ENCODE measurements at places on chromosomes 2 and 18.
A peak's percentile ranks its signal among the peaks of the same experiment; 100 is the strongest.

- DNase-seq = no peak
Measured at GRCh38 chr2:219844401-219845091, 217.1 kb downstream of the SLC4A3 start.

- DNase-seq = no peak
Measured at GRCh38 chr2:157262248-157262647, 4.7 kb downstream of the GALNT5 start.

DNA sequence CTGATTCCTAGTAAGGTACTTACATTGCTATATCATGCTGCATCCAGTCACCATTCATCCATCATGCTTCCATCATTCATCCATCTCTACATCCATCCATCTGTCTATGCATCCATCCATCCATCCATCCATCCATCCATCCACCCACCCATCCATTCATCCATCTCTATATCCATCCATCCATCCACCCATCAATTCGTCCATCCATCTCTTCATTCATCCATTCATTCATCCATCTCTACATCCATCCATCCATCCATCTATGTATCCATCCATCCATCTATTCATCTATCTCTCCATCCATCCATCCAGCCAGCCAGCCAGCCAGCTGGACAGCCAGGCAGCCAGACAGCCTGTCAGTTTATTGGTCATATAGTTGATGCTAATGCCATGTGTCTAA, 20.7 kb downstream of the PRKCE start:
- no peak for DNase-seq

DNA sequence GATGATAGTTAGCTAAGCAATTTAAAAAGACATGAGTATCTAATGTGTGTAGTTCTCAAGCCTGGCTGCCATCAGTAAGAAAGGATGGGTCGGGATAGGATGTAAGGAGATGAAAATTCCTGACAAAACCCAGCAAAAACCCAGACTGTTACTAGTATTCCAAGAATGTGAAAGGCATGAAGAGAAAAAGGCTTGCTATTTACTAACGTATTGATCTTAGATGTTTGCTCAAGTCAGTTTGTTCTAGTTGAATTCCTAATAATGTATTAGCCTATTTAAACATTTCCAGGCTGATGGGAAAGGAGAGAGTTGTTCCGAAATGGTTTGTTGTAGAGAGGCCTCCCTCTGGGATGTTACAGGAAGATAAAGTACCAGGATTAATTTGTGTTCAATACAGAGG, 88.2 kb downstream of the ZNF532 start:
- no peak for DNase-seq

GRCh38 chr2:43604674-43605073, 8.8 kb upstream of the THADA start:
- no peak for DNase-seq

- DNase-seq = no peak
Measured at GRCh38 chr2:197800091-197800490, 4.3 kb upstream of the PLCL1 start.

DNA sequence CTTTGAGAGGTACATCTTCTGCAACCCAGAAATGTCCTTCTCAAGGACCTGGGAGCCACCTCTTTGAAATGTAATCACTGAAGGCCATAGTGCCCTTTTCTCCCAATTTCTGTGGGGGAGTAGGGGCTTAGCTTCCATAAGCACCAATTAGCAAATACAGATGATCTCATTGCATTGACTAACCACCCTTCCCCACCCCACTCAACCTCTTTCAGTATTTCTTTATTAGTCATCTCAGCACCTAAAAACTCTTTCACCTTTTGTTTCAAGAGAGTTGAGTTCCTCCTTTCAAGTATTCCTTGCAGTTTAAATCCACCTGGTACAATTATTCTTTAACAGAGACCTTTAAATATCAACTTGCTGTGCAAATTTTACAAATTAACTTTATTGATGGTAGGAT, 1011.8 kb upstream of the CDH2 start:
- no peak for DNase-seq

DNA sequence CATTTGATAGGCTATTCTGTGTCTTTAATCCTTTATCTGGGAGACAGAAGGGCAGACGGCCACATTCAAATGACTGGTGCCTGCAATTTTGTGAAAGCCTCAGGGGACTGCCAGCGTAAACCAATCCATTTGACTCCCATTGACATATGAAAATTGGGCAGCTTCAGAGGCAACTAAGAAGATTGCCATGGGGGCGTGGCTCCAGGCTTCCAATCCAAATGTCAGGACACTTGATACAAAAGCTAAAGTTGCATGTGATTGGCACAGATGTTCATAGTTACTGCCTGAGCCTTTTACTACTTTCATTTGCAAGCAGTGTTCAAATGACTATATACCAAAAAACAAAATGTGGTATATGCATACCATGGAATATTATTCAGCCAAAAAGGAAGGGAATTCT, 42.0 kb downstream of the SPC25 start:
- peak; percentile 64 for DNase-seq

DNA sequence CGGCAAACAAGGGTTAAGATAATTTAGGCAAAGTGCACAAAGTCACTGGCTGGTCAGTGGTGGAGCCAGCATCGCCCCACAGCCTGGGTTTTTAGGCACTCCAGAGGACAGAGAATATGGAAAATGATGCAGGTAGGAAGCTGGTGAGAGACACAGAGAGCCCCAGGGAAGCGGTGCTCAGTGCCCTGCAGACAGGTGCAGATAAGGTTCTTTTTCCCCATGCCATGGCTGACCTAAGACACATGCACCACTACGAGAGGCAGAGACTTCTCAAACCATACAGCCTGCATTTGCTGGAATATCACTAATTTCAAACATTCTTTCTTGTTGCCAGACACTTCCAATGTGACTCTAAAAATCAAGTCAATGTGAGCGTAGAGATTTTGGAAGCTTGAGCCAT, 205.7 kb upstream of the APCDD1 start:
- DNase-seq = no peak

DNA sequence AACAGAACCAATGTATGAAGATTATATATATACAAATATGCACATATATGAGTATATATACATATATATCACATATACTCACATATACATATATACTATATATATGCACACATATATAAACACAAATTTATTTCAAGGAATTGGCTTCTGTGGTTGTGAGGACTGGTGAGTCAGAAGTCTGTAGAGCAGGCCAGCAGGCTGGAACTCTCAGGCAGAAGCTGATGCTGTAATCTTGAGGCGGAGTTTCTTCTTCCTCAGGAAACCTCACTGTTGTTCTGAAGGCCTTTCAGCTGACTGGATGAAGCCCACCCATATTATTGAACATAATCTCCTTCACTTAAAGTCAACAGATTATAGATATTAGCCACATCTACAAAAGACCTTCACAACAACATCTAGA, 143.9 kb upstream of the CREB1 start:
- DNase-seq = no peak

GRCh38 chr2:46812361-46813019, 103.1 kb downstream of the MCFD2 start:
- no peak for DNase-seq

DNA sequence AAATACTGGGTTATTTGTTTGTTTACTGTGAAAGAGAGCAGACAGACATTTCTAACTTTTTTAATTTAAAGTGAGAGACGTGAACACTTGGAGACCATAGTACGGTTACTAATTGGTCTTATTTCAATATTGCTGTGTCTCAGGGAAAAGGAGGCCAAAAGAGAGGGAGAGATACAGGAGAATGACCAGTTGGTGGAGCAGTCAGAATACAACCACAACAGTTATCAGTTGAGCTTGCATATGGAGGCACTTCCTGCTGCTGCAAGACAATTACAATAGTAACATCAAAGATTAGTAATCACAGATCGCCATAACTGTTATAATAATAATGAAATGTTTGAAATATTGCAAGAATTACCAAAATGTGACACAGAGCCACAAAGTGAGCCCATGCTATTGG, 58.2 kb downstream of the TWSG1 start:
- no peak for DNase-seq

- DNase-seq = no peak
Measured at GRCh38 chr2:142542431-142542910, 335.0 kb upstream of the KYNU start.

- no peak for DNase-seq
Measured at GRCh38 chr2:26298638-26299393, 47.1 kb upstream of the SELENOI start.

DNA sequence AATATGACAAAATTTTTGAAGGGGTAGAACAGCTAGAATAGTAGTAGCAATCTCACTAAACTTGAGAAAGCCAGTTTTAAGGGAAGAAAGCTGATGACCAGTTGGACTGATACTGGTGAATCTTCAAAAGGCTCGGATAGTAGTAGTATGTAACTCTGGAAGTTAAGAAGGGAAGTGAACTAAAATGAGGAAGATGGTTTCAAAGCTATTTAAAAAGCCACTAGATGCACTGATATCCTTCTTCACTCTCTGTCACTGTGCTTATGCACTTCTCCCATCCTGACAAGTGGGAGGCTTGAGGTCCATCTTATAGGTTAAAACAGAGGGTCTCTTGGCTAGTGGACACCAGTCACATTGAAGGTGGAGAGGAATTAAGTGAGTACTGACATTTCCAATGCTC, 141.1 kb downstream of the NCOA1 start:
- DNase-seq = no peak

DNA sequence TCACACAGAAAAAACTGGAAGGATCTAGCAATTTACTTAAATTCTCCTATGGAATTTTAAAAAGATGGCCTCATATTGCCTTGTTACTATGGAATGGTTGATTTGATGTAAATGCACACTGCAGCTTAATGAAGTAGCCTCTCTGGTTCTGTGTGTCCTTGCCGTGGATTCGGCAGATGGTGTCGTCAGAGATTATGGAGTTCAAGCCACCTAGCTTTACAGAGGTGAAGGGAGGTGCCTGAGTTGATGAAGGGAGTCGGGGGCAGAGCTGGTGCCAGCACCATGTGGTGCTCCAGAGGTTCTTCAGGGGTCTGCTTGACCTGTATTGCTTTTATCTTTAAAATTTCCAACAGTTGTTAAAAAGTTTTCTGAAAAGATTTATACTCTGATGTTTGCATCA, 48.8 kb downstream of the ASAP2 start:
- no peak for DNase-seq

- no peak for DNase-seq
Measured at GRCh38 chr2:176280156-176280555, 10.9 kb downstream of the MTX2 start.

DNA sequence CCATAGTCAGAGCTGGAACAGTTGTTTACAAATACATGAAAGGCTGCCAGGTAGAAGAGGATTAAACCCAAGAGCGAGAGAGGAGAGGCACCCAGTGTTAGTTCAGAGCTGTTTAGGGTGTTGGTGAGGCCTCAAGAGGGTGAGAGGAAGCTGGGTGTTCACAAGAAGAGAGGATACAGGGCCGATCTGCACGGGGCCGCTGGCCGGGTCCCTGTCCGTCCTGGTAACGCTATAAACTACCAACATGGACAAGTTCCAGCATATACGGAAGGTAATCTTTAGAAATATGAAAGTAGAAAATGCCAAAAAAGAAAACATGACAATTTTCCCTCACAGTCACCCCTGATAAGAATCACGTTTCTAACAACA, 109.7 kb downstream of the TMEM18 start:
- DNase-seq = no peak

DNA sequence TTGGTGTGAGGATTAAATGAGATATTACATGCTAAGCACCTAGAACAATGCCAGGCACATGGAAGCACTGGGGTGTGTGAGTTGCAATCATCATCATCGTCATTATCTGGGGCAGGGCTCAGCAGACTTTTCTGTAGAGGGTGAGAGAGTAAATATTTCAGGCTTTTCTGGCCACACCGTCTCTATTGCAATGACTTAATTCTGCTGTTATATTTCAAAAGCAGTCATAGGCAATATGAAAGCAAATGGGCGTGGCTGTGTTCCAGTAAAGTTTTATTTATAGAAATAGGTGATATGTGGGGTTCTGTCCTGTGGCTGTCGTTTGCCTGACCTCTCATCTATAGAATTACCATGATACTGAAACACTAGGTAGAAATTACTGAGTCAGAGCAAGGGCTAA, 60.6 kb downstream of the IL1R2 start:
- DNase-seq = no peak

GRCh38 chr2:74039611-74040010, 54.9 kb downstream of the TET3 start:
- DNase-seq = no peak

GRCh38 chr2:138780446-138780880, 273 bp upstream of the NXPH2 start:
- no peak for DNase-seq

GRCh38 chr2:190515687-190516086, 18.8 kb downstream of the NEMP2 start:
- DNase-seq = no peak

GRCh38 chr2:45681675-45682074, 30.2 kb downstream of the PRKCE start:
- no peak for DNase-seq

- no peak for DNase-seq
Measured at GRCh38 chr18:36537289-36537688, 239.8 kb downstream of the FHOD3 start.

- DNase-seq = no peak
Measured at GRCh38 chr2:199756211-199756610, 94.8 kb downstream of the FTCDNL1 start.

DNA sequence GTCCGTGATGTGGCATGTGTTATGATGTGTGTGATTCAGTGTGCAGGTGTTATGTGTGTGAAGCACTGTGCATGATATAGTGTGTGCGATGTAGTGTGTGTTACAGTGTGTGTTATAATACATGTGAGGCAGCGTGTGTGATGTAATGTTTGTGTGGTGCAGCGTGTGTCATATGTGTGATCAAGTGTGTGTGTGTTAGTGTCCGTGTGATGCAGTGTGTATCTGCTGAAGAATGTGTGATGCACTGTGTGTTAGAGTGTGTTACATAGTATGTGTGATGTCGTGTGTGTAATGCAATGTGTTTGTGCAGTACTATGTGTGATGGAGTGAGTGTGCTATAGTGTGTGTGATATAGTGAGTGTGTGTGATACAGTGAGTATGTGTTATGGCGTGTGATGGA, 182.8 kb upstream of the SOX11 start:
- DNase-seq = no peak

- DNase-seq = no peak
Measured at GRCh38 chr2:49577041-49577440, 422.7 kb upstream of the FSHR start.

DNA sequence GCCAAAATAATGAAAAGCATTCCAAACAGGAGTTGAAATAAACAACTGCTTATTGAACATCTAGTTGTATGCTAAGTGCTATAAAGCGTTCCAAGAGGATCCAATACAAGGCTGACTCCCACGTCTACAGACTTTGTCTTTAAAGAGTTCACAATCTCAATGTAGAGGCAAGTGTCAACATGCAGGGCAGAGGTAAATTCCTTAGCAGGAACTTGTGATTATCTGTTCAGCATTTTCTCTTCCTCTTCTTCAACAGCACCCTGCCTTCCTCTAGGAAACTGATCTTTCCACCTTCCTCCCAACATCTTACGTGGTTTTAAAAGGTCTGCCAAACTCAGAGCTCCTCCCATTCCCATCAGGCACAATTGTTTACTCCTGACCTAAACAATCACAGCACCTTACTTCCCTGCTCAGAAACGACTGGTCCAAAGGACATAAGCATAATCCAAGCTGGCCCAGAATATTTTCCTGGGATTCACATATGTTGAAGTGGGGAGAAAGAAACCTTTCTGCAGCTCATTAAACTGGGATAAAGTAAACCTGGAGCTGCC, 83.9 kb downstream of the ITSN2 start:
- DNase-seq = no peak

- no peak for DNase-seq
Measured at GRCh38 chr2:115573756-115574155, 1131.3 kb downstream of the DPP10 start.

GRCh38 chr2:181357979-181358378, 99.2 kb upstream of the ITGA4 start:
- no peak for DNase-seq

Measured in NCI-H2081 (cell line).